SW480 (cell line): ENCODE measurements at places on chromosomes 12 and 14.
A peak's percentile ranks its signal among the peaks of the same experiment; 100 is the strongest.

DNA sequence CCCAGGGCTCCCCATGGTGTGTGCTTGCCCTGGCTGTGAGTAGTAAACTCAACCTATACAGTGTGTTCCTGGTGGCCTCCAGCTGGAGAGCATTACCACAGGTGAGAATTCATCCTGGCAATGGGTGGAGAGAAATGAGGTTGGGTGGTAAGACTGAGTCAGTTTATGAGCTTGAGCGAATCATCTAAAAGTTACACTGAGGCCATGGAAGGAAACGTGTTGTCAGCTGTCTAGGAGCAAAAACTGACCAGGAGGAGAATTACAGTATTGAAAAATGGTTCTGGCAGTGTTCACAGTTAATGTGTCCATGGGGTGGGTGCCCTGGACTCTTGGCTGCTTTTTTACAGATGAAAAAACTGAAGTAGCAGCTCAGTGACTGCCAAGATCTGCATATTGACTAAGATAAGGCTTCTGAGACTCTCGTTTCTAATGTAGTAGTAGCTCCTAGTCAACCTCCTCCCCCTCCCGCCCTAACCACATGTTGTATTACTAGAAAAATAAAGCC lies 202.0 kb upstream of the AMIGO2 start:
- DNase-seq: no peak

DNA sequence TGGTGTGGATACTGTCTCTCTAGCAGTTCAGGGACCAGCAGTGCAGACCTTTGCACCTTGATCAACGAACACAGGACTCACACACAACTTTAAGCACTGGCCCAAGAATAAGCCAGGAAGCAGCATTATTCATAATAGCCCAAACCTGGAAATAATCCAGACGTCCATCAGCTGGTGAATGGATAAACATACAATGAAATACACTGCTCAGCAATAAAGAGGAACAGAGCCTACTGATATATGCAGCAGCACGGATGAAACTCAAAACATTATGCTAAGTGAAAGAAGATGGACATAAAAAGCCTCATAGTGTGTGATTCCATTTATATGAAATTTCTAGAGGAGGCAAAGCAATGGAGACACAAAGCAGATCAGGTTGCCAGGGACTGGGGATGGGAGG lies 303.9 kb upstream of the FKBP4 start:
- DNase-seq: no peak

DNA sequence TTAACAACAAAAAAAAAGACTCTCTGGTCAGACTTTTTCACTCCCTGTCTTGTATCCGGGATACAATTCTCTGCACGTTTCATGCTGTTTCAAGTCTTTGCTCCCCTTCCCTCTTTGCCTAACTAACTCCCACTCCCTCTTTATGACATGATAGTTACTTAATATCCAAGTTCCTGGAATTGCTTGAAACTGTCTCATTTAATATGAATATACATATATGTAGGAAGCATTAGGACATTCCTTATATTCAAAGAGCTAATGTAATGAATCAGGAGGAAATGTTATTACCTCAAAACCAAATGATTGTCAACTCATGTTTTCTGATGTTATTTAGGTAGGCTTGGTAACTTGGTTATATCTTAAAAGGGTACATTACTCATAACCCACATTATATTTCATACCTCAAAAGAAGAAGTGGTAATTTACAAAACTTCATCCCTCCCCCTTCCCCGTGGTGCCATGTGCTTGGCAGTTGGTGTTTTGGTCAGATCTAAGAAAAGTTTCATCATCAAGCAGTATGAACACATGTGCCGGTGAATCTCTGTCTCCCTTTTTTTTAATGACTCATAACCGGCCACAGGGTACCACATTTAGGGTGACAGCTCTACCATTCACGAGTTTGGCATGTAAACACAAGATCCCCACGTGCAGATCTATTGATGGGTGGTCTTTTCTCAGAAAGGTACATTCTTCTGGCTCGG lies 56.5 kb downstream of the HCAR2 start:
- DNase-seq: peak; percentile 87

- peak; percentile 18 for DNase-seq
Observed at GRCh38 chr12:80001562-80001961, 66.7 kb upstream of the PPP1R12A start.

DNA sequence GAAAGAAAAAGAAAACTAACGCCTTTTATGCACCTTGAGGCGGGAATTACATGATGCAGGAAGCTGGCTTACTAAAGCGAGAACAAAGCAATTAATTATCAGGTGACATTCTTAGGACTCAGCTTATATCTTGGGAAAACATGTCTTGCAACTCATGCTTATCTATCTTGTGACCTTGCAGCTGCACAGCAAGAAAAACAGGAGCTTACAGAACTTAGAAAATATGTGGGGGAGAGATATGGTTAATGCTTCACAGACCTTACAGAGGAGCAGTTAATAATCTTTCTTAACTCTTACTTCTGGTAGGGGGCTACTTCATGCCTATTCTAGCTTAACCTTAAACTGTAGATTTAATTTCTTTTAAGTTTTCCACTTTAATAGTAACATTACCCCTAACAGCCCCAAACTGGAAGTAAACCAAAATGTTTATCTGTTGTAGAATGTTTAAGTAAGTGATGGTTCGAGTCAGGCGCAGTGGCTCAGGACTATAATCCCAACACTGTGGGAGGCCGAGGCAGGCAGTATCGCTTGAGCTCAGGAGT lies 13.2 kb upstream of the OR11G2 start:
- DNase-seq: no peak

DNA sequence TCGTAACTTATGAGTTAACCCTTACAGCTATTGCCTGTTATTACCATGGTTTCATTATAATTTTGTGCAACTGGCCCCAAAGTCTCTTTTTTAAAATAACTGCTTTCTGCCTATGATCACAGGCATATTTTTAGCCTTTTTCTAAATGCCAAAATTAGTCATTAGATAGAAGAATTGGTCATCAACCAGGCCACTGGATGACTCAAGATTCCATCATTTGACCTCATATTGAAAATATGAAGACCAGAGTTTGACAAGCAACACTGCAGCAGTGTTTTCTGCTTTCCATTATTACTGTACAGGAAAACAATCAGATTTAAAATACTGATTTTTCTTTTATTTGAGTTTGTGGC lies 54.7 kb upstream of the OTOGL start:
- no peak for DNase-seq

- DNase-seq: no peak
Observed at GRCh38 chr12:122909442-122910288, 13.7 kb upstream of the VPS37B start.

- no peak for DNase-seq
Observed at GRCh38 chr14:78278464-78279250, 108.5 kb downstream of the NRXN3 start.

DNA sequence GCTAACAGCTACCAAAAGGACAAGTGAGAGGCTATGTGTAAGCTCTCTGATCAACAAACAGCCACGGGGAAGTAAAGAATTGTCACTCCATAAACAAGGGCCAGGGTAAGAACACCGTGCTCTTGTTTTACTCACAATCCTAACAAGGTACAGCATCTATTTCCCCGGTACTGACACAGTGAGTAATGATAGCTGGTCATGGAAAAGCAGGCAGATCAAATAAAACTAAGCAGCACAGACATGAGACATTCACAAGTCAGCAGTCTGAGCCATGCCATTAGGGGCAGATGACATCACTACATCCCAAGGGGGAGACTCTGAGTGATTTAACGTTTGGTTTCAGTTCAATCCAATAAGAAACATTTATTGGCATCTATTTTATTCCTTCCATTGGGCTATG lies 54.4 kb downstream of the ARL6IP4 start:
- no peak for DNase-seq

GRCh38 chr14:54194501-54194900 lies 202.3 kb upstream of the CDKN3 start:
- DNase-seq: no peak

GRCh38 chr12:67780580-67781084 lies 132.1 kb downstream of the DYRK2 start:
- no peak for DNase-seq

- DNase-seq: no peak
Observed at GRCh38 chr12:115810122-115810901, 467.2 kb downstream of the MED13L start.

DNA sequence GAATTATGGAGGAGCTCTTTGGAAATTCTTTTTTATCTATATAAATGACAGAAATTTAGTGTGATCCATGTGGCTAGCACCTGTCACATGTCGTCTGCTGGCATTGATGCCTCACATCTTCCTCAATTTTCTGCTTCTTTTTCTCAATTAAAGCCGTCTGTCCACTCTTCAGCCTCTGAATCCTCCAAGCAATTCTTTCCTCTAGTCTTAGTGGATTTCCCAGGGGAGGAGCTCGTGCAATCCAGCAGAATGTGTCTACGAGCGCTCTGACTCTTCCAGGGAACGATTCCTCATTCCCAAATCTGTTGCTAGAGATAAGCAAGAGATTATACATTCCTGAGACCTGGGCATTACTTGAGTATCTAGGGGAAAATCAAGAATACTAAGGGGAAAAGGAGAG lies 176.6 kb downstream of the EMP1 start:
- no peak for DNase-seq

DNA sequence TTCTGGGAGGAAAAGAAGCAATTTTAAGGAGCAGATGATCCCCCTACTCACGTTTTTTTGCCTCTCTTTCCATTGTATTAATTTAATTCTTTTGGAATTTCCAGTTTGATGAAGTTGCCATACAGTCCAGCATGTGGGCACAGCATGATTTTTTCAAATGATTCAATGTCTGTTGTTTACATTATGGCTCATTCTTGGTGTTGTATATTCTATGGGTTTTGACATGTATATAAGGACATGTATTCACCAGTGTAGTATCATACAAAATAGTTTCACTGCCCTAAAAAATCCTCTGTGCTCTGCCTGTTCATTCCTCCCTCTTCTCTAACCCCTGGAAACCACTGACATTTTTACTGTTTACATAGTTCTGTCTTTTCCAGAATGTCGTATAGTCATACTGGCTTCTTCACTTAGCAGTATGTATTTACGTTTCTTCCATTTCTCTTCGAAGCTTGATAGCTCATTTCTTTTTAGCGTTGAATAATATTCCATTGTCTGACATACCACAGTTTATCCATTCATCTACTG lies 13.3 kb upstream of the KLHDC2 start:
- DNase-seq: no peak

DNA sequence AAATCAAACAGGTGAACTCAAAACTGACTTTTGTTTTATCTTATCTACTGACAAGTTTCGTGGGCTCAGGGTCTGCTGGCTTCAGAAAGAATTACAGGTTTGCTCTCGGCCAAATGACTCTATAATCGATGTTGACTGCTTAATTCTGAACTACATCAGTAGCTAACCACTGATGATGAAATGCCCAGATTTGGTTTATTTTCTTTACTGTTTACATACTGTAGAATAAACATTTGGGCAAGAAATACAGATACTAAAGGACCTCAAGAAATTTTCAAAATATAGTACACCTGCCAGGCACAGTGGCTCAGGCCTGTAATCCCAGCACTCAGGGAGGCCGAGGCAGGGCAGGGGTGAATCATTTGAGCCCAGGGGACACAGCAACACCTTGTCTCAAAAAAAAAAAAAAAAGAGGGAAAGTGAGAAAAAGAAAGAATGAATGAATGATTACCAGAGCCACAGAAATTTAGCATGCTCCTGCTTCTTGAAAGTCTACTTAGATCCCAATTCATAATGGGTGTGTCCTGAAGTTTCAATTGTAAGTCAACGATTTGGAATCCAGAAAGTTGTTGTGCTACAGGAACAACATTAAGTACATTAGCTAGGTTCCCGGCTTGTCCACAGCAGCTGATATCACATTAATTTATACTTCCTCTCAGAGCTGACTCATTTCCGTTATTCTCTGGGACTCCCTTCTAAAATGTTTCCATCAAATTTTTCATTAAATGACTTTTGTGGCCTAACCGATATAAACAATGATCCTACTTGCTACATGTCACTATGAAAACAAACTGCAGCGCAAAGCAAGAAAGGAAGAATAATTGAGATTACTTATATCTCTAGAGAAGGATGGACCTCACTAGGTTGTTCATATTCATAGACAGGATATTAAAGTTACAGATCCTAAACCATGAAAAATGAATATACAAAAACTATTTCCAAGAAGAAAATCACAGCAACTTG lies 134.3 kb downstream of the MED13L start:
- DNase-seq: no peak
